ENCODE measurements at places on chromosomes 2 and 18. TPM values are rescaled to one million over a fixed set of nuclear protein-coding genes. Genes with fewer than 3 reads are reported as not detected.
A peak's percentile ranks its signal among the peaks of the same experiment; 100 is the strongest.

Gene SMYD1
- not detected for total RNA-seq

Gene RAB6C
- not detected for total RNA-seq

DNA sequence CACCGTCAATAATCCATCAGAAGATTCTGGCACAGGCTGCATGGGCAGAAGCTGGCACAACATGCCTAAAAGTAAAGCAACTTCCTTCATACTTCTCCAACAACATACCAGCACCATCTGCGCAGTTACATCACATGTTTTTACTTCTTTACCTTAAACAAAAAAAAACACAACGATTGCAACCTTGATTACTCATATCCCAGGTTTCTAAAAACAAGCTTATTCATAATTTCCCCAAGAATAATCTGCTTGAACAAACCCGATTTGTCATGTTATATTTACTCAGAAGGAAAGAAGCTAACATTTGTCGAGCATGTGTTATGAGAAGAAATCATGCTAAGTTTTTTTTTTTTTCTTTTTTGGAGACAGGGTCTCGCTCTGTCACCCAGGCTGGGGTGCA, 54.7 kb downstream of the THADA start:
- H3K4me3 ChIP-seq = no peak overlapping the region
- H3K27ac ChIP-seq = 0 out of 2 replicates have a peak overlapping the region, but pooled peaks have one; percentile 43
- H3K27me3 ChIP-seq = no peaks in the 10 kb centered on the region
- H3K4me1 ChIP-seq = peaks cover 36% of the 10 kb centered on the region
- H3K36me3 ChIP-seq = no peaks in the 10 kb centered on the region
- DNase-seq = no peak

DNA sequence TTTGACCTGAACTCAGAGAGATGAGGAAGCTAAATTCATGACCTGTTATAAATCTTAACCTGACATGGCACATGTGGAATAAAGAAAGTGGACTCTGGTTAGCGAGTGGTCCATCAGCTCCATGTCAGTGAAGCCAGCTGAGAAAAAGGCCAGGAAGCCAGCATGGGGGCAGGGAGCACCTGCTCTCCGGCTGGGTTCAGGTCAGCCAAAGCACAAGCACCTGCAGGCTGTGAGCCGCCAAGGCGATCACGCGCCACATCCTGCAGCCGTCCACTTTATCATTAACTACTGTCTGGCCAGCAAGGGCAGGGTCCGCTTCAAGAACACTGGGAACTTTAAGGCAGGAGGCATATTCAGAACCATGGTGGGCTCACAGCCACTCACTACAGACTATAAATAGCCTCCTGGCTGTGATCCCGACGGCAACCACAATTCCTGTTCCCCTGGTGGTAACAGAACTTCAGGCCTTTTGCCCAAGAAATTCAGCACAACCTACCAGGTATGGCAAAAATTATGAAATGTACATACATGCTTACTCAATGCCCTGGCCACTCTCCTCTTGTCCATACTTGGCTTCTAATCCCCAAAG, 35.5 kb downstream of the ACVR1 start:
- H3K27ac ChIP-seq = no peak overlapping the region
- peaks cover 67% of the 10 kb centered on the region for H3K4me1 ChIP-seq
- peaks cover 14% of the 10 kb centered on the region for H3K36me3 ChIP-seq
- H3K4me3 ChIP-seq = no peak overlapping the region
- H3K27me3 ChIP-seq = peaks cover 4% of the 10 kb centered on the region

GRCh38 chr2:48369971-48370370, 160.0 kb upstream of the STON1 start:
- no peak for DNase-seq
- H3K36me3 ChIP-seq = peaks cover 19% of the 10 kb centered on the region
- H3K4me1 ChIP-seq = no peaks in the 10 kb centered on the region
- H3K4me3 ChIP-seq = no peak overlapping the region
- H3K27ac ChIP-seq = no peak overlapping the region

Gene MC2R
- total RNA-seq = not detected

Gene GALNT1
- total RNA-seq = 39.1 TPM

DNA sequence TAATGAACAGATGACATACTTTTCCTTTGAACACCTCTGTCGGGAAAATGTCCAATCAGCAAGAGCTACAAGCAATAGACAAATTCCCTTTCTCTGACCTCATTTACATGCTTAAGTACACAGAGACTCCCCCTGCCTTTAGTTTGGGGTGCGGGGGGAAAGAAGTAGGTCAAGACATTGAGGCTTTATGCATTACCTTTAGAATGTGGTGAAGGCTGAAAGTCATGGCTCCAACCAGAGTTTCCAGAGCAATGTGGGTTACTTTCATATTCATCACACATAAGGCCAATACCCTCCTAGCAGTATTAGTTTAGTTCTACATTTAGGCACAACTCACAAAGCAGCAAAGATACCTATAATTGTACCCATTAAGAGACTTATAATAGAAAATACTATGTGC, 808.3 kb downstream of the NRXN1 start:
- no peaks in the 10 kb centered on the region for H3K27me3 ChIP-seq
- H3K4me1 ChIP-seq = no peaks in the 10 kb centered on the region
- no peak overlapping the region for H3K27ac ChIP-seq
- no peak overlapping the region for H3K4me3 ChIP-seq

DNA sequence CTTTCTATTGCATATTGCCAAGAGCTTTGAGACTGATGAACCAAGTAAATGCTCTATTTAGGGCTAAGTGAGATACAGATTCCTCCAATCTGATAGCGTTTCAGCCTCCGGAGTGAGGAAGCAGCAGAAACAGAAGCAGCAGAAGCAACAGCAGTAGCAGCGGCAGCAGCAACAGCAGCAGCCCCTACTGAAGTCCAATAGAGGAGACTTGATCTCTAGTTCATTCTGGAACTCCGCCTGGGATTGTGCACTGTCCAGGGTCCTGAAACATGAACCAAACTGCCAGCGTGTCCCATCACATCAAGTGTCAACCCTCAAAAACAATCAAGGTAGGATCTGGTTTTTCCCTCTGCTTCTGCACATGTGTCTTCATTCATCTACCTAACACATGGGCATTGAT, at the start of gene DPP10:
Gene DPP10, plus strand, starts transcription at position 132 of the 400 bp plus-strand sequence.
- no peak within 1 kb of the TSS for H3K4me3 ChIP-seq
- no peaks in the 10 kb centered on the region for H3K4me1 ChIP-seq
- H3K36me3 ChIP-seq = no peaks in the 10 kb centered on the region
- no peaks in the 10 kb centered on the region for H3K27me3 ChIP-seq

Gene TBC1D8
- 1.1 TPM for total RNA-seq

DNA sequence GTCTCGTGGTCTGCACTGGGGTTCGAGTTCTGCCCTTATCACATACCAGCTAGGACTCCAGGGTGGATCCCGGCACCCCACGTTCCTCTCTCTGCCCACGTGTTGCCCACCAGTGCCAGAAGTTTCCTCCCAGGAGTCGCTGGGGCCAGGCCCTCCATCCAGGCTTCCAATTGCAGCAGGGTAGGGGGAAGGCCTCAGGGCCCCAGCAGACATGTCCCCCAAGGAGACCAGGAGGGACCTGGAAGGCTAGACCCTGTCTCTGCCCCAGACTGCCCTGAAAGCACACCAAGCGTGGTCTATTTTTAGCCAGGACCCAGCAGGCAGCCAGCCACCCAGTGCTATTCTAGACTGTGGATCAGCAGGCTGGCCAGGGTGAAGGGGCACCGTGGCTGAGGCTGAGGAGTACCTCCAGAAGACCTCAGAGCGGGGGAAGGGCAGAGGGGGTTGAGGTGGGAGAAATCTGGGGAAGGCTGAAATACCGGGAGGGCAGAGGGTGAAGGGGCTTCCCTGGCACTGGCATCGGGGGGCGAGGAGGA, 18.8 kb upstream of the TNS1 start:
- no peak for DNase-seq
- no peaks in the 10 kb centered on the region for H3K4me1 ChIP-seq
- H3K36me3 ChIP-seq = no peaks in the 10 kb centered on the region
- no peak overlapping the region for H3K4me3 ChIP-seq
- peaks cover 12% of the 10 kb centered on the region for H3K27me3 ChIP-seq

DNA sequence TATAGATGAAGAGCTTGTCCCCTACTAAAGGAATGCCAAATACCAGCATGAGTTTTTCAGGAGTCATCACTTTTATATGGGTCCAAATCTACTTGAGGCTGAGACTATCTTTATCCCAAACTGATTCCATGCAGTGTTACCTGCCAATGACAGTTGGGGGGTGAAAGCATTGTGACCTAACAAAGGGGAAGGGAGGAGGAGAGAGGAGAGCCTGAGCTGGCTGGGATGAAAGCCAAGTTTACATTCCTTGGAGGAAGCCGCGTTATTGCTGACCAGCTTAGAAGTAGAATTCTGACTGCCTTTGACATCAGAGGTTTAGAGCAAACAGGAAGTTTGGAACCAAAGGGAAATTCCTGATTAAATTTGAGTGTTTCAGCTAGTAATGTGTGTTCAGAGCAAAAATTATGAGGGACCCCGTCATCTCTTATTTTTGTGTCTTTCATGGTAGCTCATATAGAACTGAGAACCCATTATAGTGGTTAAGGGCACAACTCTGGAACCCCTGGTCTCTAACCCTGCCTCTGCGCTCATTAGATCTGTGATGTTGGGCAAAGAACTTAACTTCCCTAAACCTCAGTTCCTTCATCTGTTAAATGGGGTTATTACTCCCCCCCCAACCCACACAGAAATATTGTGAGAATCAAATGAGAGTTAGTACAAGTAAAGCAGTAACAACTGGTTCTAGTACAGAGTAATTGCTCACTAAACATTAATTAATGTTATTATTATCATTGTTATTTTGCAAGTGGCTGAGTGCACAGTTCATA, 199.3 kb upstream of the EPAS1 start:
- H3K4me1 ChIP-seq = peaks cover 58% of the 10 kb centered on the region
- peak overlapping the region; percentile 88 for H3K27ac ChIP-seq
- peak; percentile 95 for DNase-seq
- H3K4me3 ChIP-seq = peak overlapping the region; percentile 53
- peaks cover 55% of the 10 kb centered on the region for H3K36me3 ChIP-seq

GRCh38 chr2:170696948-170697347, 18.2 kb upstream of the SP5 start:
- no peak overlapping the region for H3K27ac ChIP-seq
- DNase-seq = no peak
- peaks cover 2% of the 10 kb centered on the region for H3K27me3 ChIP-seq
- no peak overlapping the region for H3K4me3 ChIP-seq
- no peaks in the 10 kb centered on the region for H3K4me1 ChIP-seq
- no peaks in the 10 kb centered on the region for H3K36me3 ChIP-seq

GRCh38 chr2:226125176-226125883, 674.3 kb downstream of the IRS1 start:
- no peak overlapping the region for H3K4me3 ChIP-seq
- H3K36me3 ChIP-seq = no peaks in the 10 kb centered on the region
- DNase-seq = no peak
- H3K4me1 ChIP-seq = peaks cover 50% of the 10 kb centered on the region
- no peaks in the 10 kb centered on the region for H3K27me3 ChIP-seq
- peak overlapping the region; percentile 64 for H3K27ac ChIP-seq

DNA sequence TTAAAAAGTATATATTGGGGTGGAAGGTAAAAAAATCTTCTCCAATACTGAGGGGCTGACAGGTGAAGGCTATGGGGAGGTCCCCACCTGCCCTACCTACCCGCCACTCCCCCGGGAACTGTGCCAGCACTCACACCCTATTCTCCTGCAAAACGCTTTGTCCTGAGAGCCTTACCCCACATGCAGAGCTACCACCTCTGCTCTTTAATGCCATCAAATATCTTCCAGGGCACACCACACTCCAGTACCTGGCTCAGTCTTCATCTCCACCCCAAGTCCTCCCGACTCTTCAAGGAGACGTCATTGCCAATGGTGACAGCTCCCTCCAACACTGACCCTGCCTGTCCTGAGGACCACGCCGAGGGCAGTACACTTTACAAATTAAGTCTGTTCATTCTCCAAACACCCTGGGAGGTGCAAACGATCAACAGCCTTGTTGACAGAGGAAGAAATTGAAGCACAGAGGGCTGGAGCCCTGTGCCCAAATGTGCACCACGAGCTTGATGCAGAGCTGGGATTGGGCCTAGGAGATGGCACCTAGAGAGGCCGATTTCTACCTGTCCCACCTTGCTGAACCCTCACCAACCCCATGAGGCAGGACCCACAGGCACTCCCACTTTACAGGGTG, 6.0 kb upstream of the GPR55 start:
- H3K27me3 ChIP-seq = peaks cover 29% of the 10 kb centered on the region
- no peak overlapping the region for H3K4me3 ChIP-seq
- H3K27ac ChIP-seq = no peak overlapping the region

Gene OSBPL6
- 7.6 TPM for total RNA-seq

Gene PLGLB1
- not detected for total RNA-seq

Gene PLA2R1
- total RNA-seq = 5.8 TPM

- no peak overlapping the region for H3K4me3 ChIP-seq
- no peak overlapping the region for H3K27ac ChIP-seq
- no peaks in the 10 kb centered on the region for H3K4me1 ChIP-seq
- no peaks in the 10 kb centered on the region for H3K36me3 ChIP-seq
- no peaks in the 10 kb centered on the region for H3K27me3 ChIP-seq
- no peak for DNase-seq
Measured at GRCh38 chr2:80947601-80948130, 643.1 kb upstream of the LRRTM1 start.

DNA sequence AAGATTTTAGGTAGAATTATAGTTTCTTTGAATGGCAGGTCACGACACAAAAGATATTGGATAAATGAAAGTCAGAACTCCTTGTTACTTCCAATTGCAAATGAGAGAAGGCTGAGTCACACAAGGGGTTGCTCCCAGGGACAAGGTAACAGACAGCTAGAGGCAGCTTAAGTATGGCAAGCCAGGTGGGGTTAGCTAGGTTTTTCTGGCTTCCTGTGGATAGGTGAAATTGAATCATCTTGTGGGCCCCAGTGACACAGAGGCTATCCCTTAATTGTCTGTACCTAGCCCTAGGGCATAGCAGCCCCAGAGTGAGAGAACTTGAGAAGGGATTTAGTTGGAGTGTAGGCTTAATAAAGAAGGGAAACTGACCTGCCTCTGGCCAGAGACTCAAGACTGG, 407.7 kb upstream of the SLC8A1 start:
- no peak overlapping the region for H3K4me3 ChIP-seq
- no peaks in the 10 kb centered on the region for H3K36me3 ChIP-seq

Gene KRCC1
- total RNA-seq = 24.5 TPM

DNA sequence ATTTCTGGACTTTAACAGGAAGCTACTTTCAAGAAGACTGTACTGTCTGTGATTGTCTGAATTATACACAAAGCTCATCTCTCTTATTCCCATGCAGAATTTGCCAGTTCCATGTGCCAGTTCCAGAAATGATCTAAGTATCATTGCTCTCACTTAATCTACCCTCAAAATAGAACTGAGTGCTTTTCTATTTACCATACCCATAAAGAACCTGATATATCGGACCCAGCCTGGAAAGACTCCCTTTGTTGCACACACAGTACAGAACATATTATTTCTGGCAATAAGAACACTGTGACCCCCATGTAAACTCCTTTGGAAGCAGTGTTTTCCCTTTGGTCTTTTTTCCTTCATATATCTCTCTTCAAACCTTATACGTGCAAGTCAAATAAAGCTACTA, 102.3 kb upstream of the TTN start:
- no peaks in the 10 kb centered on the region for H3K36me3 ChIP-seq
- no peak overlapping the region for H3K27ac ChIP-seq
- H3K4me1 ChIP-seq = peaks cover 22% of the 10 kb centered on the region
- H3K4me3 ChIP-seq = no peak overlapping the region
- DNase-seq = no peak
- H3K27me3 ChIP-seq = peaks cover 2% of the 10 kb centered on the region

Gene ALPG
- total RNA-seq = not detected

Gene SERPINB12
- total RNA-seq = not detected

All from HFFc6 (cell line).